ENCODE measurements at places on chromosomes 13 and 19.
A peak's percentile ranks its signal among the peaks of the same experiment; 100 is the strongest.

DNA sequence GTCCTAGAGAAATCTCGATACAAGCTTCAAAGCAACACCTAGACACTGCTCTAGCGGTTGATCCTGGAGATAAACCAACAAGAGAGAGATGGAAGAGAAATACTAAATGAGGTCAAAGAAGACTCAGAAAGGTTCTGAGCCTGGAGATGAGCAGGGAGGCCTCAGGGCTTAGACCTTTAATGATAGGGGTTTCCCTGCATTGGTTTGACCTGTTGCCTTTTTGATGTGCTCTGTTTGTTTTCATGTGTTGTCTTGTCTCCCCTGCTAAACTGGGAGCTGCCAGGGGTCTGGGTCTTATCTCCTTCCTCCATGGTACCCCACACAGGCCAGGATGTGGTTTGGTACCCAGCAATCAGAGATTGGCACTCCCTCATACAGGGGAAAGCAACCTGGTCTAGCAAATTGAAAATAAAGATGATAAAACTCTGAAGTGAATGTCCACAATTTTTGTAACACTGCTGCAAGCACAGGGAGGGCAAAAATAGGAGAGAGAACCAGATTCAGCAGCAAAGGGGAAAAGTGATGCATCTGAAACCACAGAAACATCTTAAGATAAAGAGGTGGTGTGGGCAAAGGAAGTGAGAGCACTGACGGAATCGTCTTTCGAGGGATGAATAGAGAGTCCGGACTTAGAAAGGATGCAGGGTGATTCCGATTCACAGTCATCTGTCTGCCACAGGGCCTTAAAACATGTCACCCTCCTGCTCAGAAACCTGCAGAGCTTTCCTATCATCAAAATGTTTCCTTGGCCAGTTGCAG is 3.5 kb downstream of the FFAR2 start:
- no peak for DNase-seq

GRCh38 chr13:52850396-52851136 is 2.1 kb upstream of the PCDH8 start:
- DNase-seq, result peak; percentile 42

DNA sequence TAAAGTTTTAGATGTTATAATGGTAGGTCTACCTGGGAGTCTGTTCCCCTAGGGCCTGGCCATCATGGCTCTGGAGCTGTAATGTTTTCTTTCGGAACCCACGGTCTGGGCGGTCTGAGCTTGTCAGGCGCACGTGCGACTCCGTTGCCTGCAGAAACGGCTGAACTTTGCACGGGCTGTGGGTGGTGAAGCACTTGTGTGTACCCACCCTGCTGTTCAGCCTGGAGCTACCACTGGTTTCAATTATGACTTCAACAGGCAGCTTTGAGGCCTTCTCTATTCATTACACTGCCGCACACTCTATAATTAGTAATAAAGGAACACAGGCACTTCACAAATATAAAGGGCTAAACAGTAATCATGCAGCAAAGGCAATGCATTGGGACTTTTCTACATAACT is 6.0 kb downstream of the PCDH8 start:
- DNase-seq, result no peak

GRCh38 chr13:27349458-27349857 is 75.0 kb upstream of the GTF3A start:
- DNase-seq, result no peak
